Brain pericyte (primary cell): ENCODE measurements at places on chromosomes 12 and 14.
A peak's percentile ranks its signal among the peaks of the same experiment; 100 is the strongest.

- no peak for DNase-seq
Measured at GRCh38 chr12:13268581-13268980, 72.1 kb downstream of the EMP1 start.

DNA sequence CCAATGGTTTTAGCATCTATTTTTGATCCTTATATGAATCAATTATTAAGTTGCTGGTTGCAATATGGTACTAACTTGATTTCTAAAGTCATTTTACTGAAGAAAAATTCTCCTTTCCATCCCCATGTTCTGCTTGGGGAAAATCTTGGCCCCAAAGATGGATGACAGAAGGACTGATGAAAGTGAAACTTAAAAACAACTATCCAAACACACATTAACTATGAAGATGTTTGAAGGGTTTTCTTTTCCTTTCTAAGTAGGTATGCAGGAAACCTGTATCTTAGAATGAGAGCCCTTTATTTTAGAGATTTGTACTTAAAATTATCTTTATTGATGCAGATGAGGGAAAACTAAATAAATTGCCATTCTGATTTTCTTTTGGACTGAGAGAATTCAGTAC is 5.9 kb downstream of the C12orf71 start:
- DNase-seq: no peak

DNA sequence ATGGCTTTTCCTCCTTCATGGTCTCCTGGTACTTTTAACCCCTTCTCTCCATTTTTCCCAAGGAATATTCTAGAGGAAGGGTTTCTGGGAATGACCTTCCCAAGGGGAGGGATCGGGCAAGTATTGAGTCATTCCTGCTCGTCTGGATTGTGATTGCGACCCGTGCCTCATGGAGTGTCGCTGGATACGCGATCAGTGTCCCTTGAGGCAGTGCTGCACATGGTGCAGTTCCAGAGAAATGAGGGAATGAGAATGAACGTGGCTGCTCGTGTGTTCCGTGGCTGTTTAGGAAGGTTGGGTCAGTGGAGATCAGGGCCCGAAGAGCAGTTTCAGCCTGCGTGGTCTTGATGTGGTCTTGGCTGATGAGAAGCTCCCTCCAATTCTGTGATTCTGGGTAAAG is 234.4 kb downstream of the CACNA1C start:
- no peak for DNase-seq

DNA sequence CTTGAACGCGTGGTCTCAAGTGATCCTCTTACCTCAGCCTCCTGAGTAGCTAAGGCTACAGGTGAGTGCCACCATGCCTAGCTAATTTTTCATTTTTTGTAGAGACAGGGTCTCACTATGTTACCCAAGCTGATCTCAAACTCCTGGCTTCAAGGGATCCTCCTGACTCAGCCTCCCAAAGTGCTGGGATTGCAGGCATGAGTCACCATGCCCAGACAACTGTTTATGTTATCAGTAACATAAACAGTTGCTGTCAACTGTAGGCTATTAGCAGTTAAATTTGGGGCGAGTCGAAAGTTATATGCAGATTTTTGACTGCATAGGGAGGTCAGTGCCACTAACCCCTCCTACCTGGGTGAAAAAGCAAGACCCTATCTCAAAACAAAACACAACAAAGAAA is 26.2 kb upstream of the LRRK2 start:
- no peak for DNase-seq

DNA sequence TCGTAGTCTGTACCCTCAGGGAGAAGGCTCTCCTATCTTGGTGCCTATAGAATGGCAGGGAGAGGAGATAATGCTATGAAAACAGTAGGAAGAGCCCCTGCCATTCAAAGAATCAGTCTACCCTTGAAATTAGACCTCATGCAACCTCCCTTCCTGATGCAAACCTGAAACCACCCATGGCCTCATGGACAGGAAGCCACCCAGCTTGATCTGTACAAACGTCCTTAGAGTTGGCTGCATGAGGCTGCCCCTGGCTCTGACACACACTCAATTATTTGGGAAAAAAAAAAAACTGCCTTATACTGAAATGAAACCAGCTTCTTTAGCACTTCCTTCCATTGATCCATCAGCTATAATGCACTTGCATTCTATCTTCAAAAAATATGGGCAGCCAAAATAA is 116.6 kb upstream of the BCL2L14 start:
- no peak for DNase-seq

DNA sequence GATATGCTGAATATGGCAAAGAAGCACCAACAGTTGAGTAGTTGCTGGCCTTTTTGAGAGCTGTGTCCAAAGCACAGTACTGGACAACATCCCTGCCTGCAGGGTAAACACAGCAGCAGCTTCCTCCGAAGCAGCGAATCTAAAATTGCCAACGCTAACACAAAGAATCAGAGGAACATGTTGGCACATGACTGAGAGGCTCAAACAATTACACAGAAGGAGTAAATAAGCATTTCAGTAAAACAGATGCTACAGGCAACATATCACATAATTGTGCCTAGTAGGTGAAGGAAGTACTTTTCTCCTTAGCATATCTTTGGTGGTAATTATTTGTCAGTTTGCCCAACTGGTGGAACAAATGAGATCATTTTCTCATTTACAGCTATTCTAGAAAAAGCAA is 52.1 kb downstream of the KICS2 start:
- DNase-seq: no peak

DNA sequence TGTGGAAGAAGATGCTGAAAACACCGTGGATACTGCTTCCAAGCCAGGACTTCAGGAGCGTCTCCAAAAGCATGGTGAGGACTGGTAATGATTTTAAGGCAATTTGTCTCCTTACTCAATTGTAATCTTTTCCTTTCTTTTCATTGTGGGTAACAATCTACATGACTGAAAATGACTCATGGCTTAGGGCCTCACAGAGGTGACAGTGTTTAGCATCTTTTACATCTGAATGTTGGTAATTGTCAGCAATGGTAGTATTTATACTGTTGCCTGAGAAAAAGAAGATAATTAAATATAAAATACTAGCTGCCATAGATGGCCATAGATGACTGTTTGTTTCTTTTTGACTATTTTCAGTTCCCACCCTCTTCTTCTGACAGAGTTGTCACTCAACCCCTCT is 31.6 kb downstream of the TULP3 start:
- DNase-seq: no peak

GRCh38 chr14:69360438-69361108 is 37.5 kb downstream of the ERH start:
- no peak for DNase-seq

GRCh38 chr14:100771121-100771800 is 44.6 kb downstream of the DLK1 start:
- no peak for DNase-seq

- peak; percentile 38 for DNase-seq
Measured at GRCh38 chr14:20690848-20691640, 2.5 kb downstream of the ANG start.

- no peak for DNase-seq
Measured at GRCh38 chr12:67535176-67535575, 113.4 kb upstream of the DYRK2 start.

DNA sequence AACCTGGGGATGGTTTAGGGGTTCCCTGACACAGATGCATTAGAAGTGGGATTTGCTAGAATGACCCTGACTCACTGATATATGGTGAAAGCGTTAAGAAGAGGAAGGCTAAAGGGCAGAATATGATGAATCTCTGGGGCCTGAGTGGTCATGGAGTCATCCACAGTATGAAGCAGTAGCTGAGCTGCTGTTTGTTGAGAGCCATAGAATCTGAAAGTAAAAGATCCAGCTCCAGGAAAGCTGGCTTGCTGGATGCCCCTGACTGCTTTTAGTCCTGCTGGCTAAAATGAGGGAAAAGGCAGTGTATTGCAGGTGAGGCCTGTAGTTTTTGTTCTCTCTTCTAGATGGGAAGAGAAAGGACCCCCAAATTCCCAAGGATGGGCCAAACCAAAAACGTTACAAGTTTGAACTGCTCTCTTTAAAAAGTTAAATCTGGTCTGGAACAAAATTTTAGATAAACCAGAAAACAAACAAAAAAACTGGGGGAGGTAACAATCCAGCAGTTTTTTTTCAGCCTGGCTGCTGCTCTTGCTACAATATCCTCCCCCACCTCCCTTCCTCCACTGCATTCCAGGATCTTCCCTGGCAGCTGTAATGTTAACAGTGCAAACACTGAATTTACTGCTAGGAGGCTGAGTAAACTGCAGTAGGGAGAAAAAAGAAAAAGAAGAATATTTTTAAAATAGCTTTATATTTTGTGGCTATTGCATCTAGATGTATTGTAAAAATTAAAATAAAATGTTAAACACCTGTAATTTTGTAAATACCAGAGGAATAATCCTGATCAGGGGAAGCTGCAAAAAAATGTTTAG is 16.5 kb downstream of the SEL1L start:
- no peak for DNase-seq

DNA sequence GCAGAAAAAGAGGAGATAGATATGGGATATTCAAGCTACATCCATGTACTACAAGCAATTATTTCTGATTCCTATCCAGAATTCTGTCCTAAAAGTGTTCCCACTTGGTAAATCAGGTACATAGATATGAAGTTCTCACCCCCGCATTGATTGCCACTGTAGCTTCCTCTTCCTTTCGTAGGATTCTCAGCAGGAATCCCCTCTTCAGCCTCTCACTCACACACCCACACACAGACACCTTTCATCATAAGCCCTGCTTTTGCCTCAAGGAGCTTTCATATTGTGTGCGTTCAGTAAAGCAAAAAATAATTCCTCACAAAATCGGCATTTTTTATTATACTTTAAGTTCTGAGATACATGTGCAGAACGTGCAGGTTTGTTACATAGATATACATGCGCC is 69.8 kb downstream of the ANO4 start:
- DNase-seq: no peak

DNA sequence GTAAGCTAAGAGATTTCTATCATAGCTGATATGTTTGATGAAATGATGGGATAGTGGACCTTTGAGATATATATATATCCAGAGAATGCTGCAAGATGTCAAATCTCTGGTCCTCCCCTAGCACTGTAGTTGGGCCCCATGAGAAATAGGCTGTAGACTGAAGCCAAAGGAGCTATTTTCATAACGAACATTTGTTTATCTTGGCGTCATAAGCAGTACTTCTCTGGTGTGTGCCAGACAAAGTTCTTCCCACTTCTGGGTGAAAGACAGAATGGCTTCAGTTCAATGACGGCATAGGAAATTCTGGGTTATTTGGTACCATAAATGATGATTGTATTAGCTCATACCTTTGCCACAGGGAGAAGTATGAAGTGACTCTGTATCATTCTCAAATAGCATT is 534.3 kb downstream of the SOX5 start:
- no peak for DNase-seq

- peak; percentile 10 for DNase-seq
Measured at GRCh38 chr14:74018174-74018585, 908 bp downstream of the ENTPD5 start.

GRCh38 chr14:55605793-55606192 is 25.8 kb downstream of the KTN1 start:
- no peak for DNase-seq

GRCh38 chr12:52275686-52276085 is 1.2 kb downstream of the KRT86 start:
- DNase-seq: no peak

DNA sequence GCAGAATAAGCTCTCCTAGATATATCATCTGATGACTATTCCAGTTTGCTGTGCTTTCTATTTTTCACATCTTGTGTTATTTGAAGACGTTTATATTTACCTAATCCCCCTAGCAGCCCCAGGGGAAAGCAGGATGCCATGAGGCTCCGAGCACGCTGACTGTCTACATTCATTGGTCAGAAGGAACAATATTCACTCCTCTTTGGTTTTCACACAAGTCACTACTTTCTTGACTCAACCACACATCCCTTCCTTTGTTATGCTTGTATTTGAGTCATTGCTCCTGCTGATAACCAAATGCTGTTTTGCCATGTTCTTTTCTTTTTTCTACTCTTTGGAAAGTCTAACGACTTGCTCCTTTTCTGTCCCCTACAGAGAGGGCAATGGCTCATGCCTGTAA is 86.5 kb upstream of the SLC38A2 start:
- DNase-seq: peak; percentile 95

DNA sequence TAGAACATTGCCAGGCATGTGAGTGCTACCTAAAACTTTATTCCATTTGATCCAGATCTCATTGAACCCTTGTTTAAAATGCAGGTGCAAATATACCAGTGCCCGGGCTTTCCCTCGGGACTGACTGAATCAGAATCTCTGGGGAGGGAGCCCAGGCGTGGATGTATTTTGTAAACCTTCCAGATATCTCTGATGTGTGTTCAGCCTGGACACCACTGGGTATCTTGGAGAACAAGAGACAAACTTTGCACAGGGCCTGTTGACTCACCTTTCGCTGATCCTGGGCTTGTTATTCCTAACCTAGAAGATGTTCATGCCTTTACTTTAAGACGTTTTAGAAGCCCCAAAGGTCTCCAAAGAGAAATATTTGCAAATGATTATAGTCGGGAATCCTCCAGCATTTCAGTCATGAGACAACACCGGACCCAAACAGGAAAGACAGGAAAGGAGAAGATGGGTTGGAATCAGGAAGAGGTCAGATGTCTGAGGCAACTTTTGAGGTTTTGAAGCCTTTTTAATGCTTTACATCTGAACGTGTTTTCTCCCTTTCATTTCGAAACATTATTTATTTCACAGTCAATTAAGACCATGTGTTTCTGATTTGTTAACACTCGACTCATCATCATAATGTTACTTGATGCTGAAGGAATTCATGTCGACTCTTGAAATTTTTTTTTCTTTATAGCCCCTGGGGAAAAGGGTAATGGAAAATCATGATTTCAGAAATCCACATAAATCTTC is 118.6 kb downstream of the PLXNC1 start:
- no peak for DNase-seq

DNA sequence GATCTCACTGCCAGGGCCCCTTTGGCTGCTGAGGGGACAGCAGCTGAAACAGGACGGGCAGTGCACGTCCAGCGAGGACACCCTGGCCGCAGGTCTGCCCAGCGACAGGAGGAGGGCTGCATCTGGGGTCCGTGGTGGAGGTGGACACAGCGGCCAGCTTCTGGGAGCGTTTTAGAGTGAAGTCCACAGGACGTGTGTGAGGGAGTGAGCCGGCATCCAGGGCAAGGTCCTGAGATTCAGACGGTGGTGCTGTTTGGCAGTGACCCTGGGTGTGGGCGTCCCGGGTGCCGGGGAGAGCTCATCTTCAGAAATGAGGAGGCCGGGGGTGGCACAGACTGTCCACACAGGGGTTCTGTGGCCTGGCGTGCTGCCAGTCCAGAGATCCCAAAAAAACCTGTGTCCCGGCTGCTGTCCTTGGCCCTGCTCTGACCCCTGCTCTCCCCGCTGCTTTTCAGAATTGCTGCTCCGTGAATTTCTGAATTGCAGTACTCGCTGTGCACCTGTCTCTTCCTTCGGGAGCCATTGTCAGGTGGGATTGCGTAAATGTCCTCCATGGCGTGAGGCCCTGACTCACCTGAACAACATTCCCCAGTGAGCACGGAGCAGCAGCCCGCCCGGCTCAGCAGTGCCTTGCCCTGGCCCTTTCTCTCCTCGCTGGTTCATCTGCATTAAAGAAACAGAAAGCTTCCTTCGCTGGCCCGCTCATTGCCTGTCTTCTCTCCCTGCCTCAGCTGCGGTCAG is 183.5 kb upstream of the C14orf180 start:
- DNase-seq: no peak
